ENCODE measurements at places on chromosomes 12 and 14.

DNA sequence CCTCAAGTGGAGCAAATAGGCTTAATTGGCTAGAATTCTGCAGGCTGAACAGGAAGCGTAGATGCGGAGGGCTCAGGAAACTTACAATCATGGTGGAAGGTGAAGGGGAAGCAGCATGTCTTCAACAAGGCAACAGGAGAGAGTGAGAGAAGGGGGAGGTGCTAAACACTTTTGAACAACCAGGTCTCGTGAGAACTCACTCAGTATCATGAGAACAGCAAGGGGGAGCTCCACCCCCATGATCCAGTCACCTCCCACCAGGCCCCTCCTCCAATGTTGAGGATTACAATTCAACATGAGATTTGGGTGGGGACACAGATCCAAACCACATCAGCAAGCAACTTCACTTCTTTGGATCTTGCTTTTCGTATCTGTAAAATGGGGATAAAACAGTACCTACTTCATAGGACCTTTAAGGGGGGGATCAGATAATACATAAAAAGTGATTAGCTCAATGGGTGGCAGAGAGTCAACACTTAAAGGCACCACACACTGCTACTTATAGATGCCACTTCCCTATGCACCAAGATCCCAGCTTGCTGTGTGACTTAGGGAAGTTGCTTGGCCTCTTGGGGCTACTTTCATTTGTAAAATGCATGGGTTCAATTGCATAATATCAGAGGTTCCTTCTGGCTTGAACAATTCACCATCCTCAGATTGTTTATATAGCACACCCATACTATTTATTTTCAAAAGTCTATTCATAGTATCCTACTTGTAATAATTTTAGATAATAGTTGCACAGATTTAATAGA lies 184.8 kb upstream of the RPH3A start:
- no peak for DNase-seq

GRCh38 chr12:129704232-129704830 lies 199.5 kb downstream of the TMEM132D start:
- DNase-seq = no peak

GRCh38 chr12:94261786-94262185 lies 113.4 kb downstream of the PLXNC1 start:
- no peak for DNase-seq

DNA sequence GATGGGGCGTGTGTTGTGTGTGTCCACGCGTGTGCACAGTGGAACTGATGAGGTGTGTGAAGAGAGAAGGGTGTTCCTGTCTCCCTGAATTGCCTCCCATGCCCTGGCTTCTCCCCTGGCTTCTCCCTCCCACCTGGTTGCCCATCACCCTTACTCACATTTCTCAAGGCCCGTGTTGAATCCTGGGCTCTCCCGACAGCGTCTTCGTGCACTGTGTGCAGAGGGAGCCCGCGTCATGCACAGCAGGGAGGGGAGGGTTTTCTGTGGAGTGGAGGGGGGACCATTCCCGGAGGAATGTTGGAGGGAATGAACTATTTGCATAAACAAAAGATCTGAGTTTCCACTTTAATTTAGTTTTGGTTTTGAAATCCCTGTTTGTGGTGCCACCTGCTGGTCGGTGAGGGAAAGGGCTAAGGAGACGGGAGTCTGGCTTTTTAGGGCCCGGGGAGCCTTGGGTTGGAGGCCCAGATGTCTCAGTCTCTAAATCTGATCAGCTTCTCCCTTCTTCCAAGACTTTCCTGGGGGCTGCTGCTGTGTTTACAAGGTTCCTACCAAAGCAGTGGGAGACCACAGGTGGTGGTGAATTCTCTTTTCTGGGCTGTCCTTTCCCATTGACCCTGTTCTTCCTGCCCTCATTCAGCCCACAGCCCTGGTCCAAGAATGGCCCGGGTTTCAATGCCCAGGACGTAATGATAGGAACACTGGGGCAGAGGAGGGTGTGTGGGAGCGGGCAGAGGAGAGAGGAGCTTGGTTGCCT lies at the start of gene C1R:
TSS of gene C1R (minus strand) at position 217 of the 757 bp plus-strand sequence. CDS start at position 160, 57 bp downstream.
- peak; percentile 33 for DNase-seq

DNA sequence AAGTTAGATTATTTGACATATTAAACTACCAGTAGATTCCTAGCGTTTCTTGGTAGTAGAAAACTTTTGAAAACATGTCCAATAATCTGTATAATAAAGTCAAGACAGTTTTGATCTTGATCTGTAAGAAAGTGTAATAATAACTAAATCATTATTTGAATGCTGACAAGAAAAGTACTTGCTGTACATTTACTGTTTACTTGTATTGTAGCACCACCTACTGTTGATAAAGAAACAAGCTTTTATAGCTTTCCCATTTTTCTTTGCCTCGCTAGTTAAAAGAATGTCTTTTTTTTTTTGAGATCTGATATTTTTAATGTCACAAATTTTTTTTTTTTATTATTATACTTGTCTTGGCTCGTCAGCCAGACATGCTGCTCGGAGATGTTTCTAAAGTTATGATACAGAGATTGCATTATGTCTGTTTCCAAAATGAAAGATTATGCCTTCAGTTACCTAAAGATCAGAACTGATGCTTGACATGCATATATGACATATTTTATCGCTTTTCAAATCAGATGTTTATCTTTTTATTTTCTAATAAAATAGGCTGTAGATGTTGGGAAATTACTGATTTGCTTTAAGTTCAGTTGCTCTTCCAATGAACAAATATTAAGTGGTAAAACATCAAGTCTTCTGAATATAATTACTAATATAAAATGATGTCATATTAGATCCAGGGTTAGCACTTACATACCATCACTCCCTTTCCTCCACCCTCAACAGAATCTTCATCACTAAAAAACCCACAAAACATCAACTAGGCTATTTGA lies 140.5 kb downstream of the AKAP6 start:
- DNase-seq = no peak

DNA sequence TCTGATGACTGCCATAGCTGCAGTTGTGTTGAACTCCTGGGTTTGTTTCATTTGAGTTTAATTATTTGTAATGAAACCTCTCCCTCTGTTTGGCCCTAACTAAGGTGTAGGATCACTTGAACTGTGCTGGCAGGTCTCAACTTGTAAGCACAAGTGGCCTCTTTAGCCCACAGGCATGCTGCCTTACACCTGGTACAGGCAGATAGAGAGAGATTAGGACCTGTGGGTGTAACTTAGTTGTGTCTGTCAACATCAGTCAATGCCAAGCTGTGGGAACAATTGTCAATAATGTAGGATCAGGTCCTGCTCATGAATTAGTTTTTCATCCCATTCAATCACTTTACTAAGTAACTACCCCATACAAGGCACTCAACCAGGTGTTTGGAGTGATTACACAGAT lies 263.0 kb upstream of the G2E3 start:
- DNase-seq = no peak

DNA sequence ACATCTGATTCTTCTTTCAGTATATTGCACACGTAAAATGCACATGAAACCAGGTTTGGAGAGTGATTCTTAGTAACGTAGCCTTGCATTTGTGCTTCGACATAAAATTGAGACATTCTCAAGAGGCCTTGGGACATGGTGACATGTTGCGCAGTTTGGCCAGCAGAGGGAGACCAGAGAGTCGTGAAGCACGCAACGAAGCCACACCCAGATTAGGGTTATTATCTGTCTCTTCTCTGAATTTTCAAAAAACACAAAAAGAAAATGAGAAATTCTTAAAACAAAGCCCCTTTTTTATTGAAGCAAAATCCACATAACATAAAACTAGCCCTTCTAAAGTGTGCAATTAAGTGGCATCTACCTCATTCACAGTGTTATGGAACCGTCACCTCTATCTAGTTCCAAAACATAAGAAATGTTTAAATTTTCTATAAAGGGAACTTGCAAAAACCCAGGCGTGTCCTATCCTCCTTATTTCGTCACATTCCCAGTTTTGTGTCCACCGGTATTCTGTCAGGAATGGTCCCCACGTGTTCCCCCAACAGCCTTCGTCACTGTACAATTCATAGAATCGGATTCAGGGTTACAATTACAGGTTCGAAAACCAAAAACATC lies 108.8 kb upstream of the ATF7IP start:
- peak; percentile 17 for DNase-seq

DNA sequence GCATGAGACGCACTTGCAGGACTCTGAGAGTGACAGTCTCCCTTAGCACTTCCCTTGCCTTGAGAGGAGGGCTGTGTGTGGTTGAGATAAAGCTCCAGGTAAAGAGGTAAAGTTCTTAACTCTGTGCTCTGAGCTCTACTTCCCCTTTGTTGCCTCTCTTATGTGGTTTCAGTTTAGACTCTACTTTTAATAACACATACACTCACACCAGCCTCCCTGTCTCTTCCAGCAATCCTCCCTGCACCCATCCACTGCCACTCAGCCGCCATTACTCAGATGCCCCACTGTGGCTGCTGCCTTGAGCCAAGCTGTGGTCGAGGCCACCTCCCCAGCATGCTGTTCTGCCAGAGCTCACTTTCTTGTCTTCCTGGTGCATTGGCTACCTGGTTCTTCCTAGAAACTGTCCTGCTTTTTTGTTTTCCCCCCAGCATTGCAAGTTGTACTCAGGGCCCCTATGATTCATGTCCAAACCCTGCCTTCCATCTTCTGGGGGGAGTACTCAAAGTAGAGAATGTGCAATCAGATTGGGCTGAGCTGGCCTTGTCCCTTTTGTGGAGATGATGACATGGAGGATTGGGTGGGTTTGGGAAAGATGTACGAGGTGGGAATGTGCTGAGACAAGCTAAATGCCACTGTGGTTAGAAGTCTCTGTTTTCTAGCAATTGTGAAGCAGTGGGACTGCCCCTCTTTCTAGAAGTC lies 115.5 kb upstream of the PARP11 start:
- DNase-seq = no peak

GRCh38 chr12:43480591-43480990 lies 71.4 kb downstream of the ADAMTS20 start:
- no peak for DNase-seq

- DNase-seq = no peak
These were observed 81.0 kb upstream of the FZD10 start for GRCh38 chr12:130081117-130081805.

DNA sequence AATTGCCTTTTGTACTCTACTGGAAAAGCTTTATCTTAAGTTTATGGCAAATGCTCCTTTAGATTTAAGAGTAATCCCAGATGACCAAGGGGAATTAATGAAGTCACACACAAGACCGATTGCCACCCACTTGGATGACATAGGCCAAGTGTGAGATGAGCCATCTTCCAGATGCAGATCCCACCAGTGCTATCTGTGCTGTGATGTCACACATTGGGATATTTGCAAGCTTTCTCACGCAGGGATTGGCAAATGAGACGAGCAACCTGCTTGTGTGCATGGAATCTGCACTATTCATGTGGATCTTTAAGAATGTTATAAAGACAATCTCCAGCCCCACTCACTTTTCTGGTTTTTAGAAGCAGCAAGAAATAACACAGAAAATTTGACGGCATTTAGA lies 602.1 kb upstream of the TMEM132C start:
- no peak for DNase-seq

DNA sequence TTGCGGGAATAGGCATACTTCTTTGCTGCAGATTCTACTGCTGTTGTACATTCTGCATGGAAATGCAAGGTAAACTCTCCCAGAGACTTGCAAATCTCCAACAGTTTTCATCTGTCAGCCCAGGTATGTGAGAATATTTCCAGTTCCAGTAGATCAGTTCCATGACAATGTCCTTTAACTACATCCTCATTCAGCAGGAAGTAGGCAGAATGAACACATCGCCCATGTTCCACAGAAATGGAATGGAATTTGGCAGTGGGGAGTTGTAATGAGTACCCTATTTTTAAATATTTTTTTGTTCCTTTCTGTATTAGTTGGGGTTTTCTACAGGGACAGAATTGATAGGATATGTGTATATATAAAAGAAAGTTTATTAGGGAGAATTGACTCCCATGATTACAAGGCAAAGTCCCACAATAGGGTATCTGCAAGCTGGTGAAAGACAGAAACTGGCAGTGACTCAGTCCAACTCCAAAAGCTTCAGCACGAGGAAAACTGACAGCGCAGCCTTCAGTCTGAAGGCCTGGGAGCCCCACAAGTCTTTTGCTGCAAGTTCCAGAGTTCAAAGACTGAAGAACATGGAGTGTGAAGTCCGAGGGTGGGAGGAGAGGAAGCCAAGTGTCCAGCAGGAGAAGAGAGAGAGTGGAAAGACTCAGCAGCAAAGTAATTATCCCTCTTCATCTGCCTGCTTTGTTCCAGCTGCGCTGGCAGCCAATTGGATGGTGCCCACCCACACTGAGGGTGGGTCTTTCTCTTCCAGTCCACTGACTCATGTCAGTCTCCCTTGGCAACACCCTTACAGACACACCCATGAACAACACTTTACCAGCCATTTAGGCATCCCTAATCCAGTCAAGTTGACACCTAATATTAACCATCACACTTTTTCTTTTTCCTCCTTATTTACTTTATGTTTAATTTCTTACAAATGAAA lies 110.4 kb upstream of the SCAF11 start:
- no peak for DNase-seq

- no peak for DNase-seq
These were observed 48.7 kb upstream of the ABCC9 start for GRCh38 chr12:21989819-21990412.

DNA sequence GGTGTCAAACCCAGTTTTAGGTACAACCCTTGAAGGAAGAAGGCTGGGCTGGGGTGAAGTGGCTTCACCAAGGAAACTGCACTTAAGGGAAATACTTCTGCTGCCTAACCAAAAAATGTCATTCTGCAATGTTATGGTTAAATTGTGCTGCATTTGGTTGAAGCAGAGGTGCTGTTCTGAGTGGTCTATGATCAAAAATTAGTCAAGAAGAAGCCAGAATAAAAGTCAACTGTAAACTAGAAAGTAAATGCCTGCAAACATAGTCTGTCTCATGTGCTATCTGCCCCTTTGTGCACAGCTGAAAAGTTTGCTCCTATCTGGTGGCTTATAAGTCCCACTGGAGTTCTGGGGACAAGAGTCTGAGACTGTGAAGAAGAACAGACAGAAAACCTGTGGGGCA lies 158.8 kb downstream of the C12orf42 start:
- no peak for DNase-seq

DNA sequence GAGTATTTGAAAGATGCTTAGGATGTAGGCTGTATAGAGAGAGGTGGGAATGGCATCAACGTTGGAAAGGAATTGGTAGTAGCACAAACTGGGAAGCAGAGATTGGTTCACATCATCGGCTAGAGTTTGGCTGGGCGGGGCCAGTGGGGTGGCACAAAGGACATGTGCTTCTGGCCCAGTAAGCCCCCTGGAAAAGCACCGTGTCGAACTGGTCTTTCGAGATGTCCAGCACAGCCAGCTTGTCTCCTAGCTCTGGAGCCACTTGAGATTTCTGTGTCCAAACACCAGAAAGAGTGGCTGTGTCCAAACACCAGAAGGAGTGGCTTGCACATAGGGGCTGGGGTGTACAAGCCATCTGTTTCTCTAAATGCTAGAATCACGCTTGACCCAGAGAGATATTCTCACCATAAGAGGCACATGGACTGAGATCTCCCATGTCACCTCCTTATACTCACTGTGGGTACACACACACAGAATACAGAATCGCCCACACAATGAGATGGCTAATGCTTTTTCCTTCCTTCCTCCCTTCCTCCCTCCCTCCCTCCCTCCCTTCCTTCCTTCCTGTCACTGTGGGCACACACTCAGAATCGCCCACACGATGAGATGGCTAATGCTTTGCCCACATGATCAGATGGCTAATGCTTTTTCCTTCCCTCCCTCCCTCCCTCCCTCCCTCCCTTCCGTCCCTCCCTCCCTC lies 41.8 kb upstream of the KCNK13 start:
- no peak for DNase-seq

Measured in activated naive CD4-positive, alpha-beta T cell (primary cell).